Left ventricle myocardium superior (tissue), 1 donor: ENCODE measurements at places on chromosomes 16 and 17. TPM values are rescaled to one million over a fixed set of nuclear protein-coding genes. Genes with fewer than 3 reads are reported as not detected.
A peak's percentile ranks its signal among the peaks of the same experiment; 100 is the strongest.

GRCh38 chr17:39335704-39336223, 65.7 kb downstream of the FBXL20 start:
- DNase-seq, result no peak

DNA sequence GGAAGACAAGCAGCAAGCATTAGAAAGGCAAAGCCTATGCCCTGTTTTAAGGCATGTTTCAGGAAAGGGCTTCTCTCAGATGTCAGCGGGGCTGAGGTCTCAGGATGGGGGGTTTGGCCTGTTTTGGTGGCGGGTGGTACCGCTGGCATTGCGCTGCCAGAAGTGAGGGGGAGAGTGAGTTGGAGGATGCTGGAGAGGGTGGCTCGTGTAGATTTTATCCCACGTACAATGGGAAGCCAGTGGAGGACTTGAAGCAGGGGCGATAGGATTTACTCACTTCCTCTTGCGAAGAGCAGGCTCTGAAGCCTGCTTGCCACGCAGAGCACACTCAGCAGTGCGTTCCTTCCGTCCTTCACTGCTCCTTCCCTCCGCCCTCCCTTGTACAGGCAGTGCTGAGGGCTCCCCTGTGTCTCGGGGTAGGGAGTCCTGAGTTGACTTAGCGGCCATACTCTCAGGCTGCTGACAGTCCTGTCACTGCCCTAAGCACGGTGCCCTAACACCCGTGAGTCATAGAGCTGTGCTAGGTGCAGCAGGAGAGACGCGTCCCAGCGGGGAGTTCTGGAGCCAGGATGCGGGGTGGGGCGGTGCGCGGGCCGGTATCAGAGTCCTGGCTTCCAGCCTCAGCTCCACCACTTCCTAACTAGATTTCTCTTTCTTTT, 113.1 kb downstream of the SNX29 start:
- peak; percentile 52 for DNase-seq

DNA sequence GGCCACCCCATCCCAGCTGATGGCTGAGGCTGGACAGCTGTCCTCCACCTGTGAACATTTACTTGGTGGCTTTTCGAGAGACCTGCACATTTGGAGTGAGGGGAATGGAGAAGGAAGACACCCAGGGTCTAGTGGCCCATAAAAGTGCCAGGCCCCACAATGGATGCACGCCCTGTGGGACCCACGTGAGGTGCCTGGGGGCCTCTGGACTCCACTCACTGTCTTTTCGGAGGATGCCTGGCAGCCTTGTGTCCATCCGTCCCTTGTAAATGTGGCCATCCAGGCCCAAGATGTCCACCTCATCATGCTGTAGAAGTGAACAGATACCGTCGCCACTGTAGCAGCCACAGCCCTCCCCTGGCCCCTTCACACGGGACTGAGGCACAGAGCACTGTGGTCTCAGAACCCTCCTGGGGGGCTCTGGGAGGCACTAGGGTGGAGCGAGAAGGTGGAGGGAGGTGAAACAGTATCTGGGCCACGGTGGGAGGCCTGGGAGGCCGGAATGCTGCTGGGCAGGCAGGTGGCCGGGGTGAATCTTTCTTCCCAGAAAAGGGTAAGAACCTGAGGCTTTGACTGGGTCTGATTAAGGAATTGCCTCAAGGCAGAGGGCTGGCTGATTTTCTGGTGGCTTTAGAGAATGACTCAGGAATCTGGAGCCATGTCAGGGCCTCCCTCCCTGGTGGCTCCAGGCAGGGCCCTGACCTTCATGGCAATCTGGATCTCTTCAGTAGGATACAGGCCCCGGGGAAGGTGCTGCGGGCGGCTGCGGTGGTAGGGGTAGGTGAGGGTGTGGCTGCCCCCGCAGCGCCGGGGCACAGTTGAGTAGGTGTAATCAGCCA, 11.5 kb downstream of the UBALD2 start:
- DNase-seq, result no peak

DNA sequence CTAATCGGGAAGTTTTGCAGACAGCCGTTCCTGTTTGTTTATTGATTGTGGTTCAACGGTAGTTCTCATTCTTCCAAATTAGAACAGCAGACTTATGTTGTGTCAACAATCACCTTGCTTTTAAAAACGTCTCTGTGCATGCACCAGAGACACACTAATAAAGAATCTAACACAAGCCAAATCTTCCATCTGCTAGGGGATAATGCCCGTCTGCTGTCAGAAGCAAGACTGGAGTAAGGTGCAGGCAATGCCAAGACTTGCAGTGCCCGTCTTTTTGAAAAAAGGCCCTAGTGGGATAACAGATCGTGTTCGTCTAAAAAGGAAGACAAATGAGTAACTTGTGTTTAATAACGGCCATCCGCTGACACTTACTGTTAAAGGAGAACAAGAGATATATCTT, 158.4 kb downstream of the KCNJ2 start:
- no peak for DNase-seq

DNA sequence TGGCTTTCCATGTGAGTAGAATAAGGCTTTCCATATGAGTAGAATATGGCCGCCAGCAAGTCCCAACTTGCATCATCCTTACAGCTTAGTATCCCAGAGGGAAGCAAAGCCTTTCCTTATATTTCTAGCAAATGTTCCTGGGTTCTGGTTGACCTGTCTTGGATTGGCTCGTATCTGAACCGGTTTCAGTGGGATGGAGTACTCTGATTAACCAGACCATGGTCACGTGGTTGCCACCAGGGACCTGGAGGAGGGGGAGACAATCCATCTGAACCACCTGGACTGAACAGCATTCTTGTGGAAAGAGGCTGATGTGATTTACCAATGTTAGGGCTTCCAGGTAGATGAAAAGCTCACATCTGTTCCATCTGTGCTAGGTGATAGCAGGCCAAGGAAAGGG, 89.0 kb downstream of the SHISA6 start:
- DNase-seq, result no peak

DNA sequence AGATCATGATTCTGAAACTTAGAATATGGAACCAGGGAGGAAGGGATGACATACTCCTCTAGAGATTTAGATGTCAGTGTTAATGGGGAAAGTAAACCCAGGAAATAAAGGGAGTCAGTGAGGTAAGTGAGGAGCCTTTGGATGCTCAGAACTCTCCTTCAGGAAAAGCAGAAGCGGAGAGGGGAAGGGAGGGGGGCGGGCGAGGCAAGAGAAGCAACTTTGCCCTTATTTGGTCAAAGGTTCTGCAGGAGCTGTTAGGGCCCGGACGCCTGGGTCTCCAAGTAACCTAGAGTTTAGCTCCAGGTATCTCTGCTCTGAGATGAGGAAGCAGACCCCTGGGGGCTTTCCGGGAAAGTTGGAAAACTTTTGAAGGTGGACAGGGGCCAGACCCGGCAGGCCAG, 1.3 kb downstream of the PFN1 start:
- DNase-seq, result no peak

DNA sequence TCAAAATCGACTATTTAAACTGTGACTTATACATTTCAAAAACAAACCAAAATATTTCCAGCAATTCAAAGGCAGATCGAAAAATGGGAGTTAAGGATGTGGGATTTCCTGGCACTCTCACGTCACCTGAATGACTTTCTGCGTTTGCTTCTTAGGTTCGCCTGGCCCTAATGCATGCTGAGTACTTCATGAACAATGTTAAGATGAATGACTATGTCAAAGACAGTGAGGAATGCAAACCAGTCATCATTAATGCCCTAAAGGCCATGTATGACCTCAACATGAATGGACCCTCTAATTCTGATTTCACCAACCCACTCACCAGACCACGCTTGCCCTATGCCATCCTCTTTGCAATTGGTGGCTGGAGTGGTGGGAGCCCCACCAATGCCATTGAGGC, 7.3 kb downstream of the KLHL10 start:
- no peak for DNase-seq

DNA sequence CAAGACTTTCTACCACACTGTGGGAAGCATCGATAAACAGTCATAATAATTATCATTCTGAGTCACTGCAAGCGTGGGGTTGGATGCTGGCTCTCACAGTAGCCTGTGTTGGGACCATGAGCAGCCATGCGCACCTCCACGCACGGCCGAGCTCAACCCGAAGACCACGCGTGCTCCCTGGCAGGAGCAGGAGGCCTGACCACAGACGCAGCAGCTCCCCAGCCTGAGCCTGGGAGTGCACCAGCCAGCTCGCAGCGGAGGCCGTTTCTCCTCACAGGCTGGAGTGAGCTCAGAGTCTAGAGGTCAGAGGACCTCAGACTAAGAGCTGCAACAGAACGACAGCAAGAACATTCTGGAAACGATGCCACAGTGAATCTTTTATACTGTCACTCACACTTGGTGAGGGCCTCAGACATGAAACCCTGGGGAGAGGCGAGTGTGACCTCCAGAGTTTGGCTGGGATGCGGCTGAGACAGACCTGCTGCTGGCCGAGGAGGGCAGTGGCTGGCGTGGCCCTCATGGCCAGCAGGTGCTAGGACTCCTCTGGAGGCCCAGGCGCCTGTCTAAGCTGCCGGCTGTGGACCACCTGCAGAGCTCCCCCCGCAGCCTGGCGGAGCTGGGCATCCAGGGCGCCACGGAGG, 6.0 kb downstream of the NDUFAF8 start:
- DNase-seq, result peak; percentile 24

- no peak for DNase-seq
Observed at GRCh38 chr17:15452746-15453145, 14.7 kb downstream of the CDRT4 start.

GRCh38 chr16:84324434-84325262, 30.0 kb downstream of the WFDC1 start:
- no peak for DNase-seq

- peak; percentile 75 for DNase-seq
Observed at GRCh38 chr17:38867968-38868816, 1.7 kb upstream of the LASP1 start.

DNA sequence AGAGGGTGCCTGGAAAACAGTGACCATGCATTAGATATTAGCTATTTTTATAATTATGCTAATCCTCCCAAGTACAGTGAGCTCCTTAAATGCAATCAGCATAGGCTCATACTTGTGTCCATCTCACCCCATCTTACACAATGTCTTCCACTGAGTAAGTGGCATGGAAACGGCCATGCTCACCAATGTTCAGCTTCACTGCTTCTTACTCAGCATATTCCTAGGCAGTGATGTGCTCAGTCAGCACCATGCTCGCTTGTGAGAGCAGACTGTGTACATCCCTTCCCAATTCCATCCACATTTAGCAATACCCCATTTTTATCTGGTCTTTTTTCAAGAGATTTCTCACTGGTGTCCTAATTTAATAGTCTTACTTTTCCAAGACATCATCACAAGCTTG, 454.8 kb upstream of the SOX9 start:
- DNase-seq, result no peak

DNA sequence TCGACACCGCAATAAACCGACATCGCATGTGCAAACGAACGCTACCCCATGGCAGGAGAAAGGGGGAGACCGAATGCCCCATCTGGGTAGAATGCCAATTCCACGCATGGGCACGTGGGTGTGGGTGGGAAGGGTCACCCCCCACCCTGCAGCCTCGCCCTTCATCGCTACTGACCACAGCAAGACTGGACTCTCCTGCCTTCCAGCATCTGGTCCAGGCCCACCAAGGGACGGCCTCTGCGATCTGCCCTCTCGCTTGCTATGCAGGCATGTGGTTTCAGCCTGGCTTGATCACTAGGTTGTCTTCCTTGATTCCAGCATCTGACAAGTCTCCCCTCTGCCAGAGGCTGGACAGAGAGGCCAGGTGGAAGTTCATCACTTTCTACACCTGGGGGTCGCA, 159.3 kb downstream of the C16orf78 start:
- no peak for DNase-seq

DNA sequence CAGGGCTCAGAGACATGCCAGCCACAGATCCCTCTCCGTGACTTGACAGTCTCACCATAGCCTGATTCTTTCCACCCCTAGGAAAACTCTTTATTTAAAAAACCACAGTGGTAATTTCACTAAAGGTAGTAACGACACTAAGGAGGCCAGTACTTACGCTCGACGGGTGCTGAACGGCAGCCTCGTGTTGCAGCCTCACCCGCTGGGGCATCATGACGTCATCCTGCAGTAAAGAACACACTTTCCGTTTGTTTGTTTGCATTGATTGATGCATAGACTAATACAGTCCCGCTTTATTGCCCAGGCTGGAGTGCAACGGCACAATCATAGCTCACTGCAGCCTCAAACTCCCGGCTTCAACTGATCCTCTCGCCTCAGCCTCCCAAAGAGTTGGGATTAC, 65.1 kb upstream of the METRNL start:
- no peak for DNase-seq

GRCh38 chr16:57048095-57048494, 44.3 kb upstream of the CPNE2 start:
- DNase-seq, result no peak

DNA sequence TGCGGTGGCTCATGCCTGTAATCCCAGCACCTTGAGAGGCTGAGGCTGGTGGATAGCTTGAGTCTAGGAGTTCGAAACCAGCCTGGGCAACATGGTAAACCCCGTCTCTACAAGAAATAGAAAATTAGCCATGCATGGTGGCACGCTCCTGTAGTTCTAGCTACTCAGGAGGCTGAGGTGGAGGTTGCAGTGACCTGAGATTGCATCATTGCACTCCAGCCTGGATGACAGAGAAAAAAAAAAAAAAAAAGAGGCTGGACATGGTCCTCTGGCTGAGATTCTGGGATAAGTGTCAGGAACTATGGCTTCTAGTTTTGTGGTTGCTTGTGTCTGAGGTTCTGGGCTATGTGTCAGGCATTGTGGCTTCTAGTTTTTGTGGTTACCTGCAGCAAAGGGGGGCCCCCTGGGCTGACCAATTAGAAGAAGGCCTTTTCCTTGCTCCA, 7.0 kb downstream of the KSR1 start:
- DNase-seq, result no peak

GRCh38 chr17:31660684-31661083, 198.4 kb downstream of the COPRS start:
- no peak for DNase-seq

DNA sequence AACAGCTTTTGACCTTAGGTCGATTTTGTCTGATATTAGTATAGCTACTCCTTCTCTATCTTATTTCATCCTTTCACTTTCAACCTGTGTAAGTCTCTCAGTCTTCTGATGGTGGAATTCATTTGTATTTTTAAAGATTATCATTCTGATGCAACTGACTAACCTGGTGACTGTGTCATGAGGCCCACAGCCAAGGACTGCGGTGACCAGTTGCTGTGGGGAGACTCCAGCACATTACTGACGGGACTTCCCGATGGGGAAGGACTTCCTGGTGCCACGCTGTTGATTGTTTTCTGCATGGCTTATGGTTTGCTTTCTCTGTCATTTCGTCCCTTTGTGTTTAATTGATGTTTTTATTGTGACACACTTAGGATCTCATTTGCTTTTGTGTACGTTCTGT, 34.2 kb downstream of the RMI2 start:
- peak; percentile 6 for DNase-seq

- DNase-seq, result no peak
Observed at GRCh38 chr17:1509290-1509881, 7.0 kb downstream of the INPP5K start.

The ICAM2 gene
- total RNA-seq, result 30.6 TPM

The UMOD gene
- not detected for total RNA-seq

The KCNJ18 gene
- not detected for total RNA-seq

The CHST5 gene
- 0.07 TPM for total RNA-seq

The C16orf92 gene
- not detected for total RNA-seq

The RGS11 gene
- total RNA-seq, result 14.8 TPM

The NPIPA7 gene
- 2.9 TPM for total RNA-seq

The CACNA1H gene
- 3.2 TPM for total RNA-seq

The CHST6 gene
- 0.27 TPM for total RNA-seq

The TRIM37 gene
- 19.4 TPM for total RNA-seq

The MRPL28 gene
- 77.2 TPM for total RNA-seq

The OXLD1 gene
- 12.4 TPM for total RNA-seq
